ENCODE measurements at places on chromosomes 6 and 20. TPM values are rescaled to one million over a fixed set of nuclear protein-coding genes. Genes with fewer than 3 reads are reported as not detected.
A peak's percentile ranks its signal among the peaks of the same experiment; 100 is the strongest.

- H3K36me3 ChIP-seq: no peaks in the 10 kb centered on the region
- no peaks in the 10 kb centered on the region for H3K27me3 ChIP-seq
- no peak overlapping the region for H3K4me3 ChIP-seq
- peaks cover 34% of the 10 kb centered on the region for H3K4me1 ChIP-seq
- no peak for DNase-seq
These were observed 48.9 kb downstream of the MRPL14 start for GRCh38 chr6:44078219-44078826.

DNA sequence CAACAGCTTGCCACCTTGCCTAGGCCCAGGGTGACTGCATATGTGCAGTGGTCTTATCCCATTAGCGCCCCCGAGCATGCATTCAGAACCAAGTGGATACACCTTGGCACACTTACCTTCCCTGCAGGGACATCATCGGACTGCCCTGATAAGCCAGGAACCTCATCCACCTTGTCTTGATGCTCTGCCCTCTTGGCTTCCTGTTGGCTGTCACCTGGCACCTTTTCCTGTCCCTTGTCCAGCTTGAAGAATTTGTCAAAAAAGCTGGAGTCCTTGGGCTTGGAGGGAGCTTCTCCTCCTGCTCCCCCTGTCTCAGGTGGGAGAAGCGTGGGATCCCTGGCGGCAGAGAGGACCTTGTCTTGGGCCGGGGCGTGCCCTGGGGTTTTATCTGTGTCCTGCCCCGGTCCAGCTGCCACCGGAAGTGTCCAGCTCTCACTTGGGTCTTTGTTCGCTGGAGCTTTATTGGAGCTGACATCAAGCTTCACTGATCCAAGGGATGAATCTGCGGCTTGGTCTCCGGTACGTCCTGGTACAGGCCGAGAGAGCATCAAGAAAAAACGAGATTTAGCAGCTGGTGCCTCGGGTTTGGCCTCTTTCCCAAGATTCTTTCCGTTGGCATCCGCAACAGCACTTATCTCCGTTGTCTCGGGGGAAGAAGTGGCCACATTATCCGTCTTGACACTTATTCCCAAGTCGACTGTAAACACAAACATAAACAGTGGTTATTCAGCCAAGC lies 42.0 kb downstream of the BCAS1 start:
- H3K36me3 ChIP-seq: no peaks in the 10 kb centered on the region
- no peak overlapping the region for H3K27ac ChIP-seq
- H3K4me3 ChIP-seq: no peak overlapping the region
- no peak for DNase-seq
- no peaks in the 10 kb centered on the region for H3K27me3 ChIP-seq
- H3K4me1 ChIP-seq: no peaks in the 10 kb centered on the region

GRCh38 chr20:44491635-44492395 lies 16.1 kb downstream of the TTPAL start:
- peak; percentile 22 for DNase-seq
- H3K27me3 ChIP-seq: no peaks in the 10 kb centered on the region
- H3K4me3 ChIP-seq: no peak overlapping the region

DNA sequence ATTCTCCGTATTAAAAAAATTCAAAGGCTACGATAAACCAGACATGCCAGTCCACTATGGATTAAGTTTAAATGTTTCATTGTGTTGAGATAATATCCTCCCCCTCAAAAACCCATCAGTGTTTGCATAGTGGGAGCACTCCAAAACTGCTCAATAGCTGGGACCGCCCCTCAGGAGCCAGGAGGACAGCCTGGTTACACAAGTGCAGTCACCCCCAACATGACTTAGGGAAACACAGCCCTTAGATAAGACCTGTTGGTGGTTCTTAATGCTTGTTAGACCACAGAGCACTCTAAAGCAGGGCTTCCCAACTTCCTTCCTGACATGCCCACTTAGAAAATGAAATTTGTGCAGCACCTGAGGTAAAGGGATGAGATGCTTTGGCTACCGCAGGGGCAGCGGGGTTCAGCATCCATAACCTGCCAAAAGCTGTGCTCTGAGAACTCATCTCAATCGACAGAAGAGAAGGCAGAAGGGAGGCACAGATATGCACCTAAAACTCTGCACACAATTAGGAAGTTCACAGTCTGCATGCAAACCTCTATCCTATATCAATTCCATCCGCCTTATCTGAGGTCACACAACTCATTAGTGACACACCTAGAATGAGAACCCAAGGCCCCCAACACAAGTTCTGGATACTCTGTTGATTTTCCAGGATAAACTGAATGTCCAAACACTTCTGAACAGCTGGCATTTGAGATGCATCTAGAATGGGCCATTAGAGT lies 74.3 kb downstream of the RALGAPA2 start:
- no peaks in the 10 kb centered on the region for H3K4me1 ChIP-seq
- peaks cover 31% of the 10 kb centered on the region for H3K36me3 ChIP-seq
- no peak for DNase-seq
- no peak overlapping the region for H3K27ac ChIP-seq
- no peaks in the 10 kb centered on the region for H3K27me3 ChIP-seq

GRCh38 chr6:143164565-143165105 lies 103.9 kb downstream of the AIG1 start:
- H3K27ac ChIP-seq: no peak overlapping the region
- no peaks in the 10 kb centered on the region for H3K36me3 ChIP-seq
- no peaks in the 10 kb centered on the region for H3K27me3 ChIP-seq
- DNase-seq: no peak
- H3K4me1 ChIP-seq: no peaks in the 10 kb centered on the region
- H3K4me3 ChIP-seq: no peak overlapping the region

GRCh38 chr20:17969278-17969883 lies 563 bp downstream of the MGME1 start:
- H3K27me3 ChIP-seq: no peaks in the 10 kb centered on the region
- H3K36me3 ChIP-seq: no peaks in the 10 kb centered on the region
- DNase-seq: no peak
- peaks cover 52% of the 10 kb centered on the region for H3K4me1 ChIP-seq
- peak overlapping the region; percentile 99 for H3K27ac ChIP-seq

- no peak overlapping the region for H3K4me3 ChIP-seq
- no peaks in the 10 kb centered on the region for H3K36me3 ChIP-seq
- H3K27me3 ChIP-seq: no peaks in the 10 kb centered on the region
- no peaks in the 10 kb centered on the region for H3K4me1 ChIP-seq
- DNase-seq: no peak
These were observed 77.4 kb downstream of the FIG4 start for GRCh38 chr6:109768485-109768884.

DNA sequence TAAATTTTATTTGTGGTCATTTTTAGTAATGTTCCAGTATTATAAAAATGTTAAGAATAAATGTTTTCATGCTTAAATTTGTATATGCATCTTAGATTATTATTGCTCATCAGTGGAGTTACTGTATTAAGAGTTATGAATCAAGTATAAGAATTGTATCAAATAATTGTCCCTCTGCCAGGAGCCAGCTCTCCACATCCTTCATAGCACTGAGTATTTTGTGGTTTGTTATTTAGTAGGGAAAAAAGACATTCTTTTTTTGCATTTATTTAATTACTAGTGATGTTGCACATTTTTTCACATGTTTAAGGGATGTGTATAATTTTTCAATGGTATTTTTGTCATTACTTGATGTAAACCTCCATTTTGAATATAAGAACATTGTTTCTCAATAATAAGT lies 102.0 kb downstream of the ADGRB3 start:
- no peaks in the 10 kb centered on the region for H3K27me3 ChIP-seq
- DNase-seq: no peak
- H3K27ac ChIP-seq: no peak overlapping the region
- no peaks in the 10 kb centered on the region for H3K36me3 ChIP-seq

GRCh38 chr6:111087871-111088667 lies 766 bp downstream of the SLC16A10 start:
- H3K27me3 ChIP-seq: no peaks in the 10 kb centered on the region
- H3K36me3 ChIP-seq: no peaks in the 10 kb centered on the region
- DNase-seq: peak; percentile 50
- H3K4me3 ChIP-seq: peak overlapping the region; percentile 31
- H3K4me1 ChIP-seq: no peaks in the 10 kb centered on the region

GRCh38 chr6:5274231-5274630 lies 12.9 kb downstream of the FARS2 start:
- H3K27me3 ChIP-seq: no peaks in the 10 kb centered on the region
- H3K36me3 ChIP-seq: no peaks in the 10 kb centered on the region
- H3K4me1 ChIP-seq: no peaks in the 10 kb centered on the region
- no peak overlapping the region for H3K27ac ChIP-seq

DNA sequence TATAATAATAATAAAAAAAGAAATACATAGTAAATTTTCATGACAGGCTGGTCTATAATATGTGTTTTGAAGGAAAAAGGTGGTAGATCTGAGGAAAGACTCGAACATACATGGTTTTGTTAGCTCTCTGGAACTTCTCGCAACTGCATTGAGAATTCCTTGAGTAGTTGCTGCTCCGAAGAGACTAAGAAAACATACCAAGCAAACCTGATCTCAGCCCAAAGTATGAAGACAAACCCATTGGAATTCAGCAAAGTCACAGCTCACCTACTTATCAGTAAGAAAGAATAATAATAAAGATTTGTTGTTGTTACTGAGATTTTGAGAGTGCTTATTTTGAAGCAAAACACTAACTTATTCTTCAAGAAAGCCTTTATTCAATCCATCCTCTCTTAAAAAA lies 1107.1 kb upstream of the EYS start:
- H3K36me3 ChIP-seq: no peaks in the 10 kb centered on the region
- no peaks in the 10 kb centered on the region for H3K27me3 ChIP-seq
- H3K27ac ChIP-seq: no peak overlapping the region

GRCh38 chr6:1624851-1625781 lies 15.4 kb downstream of the FOXC1 start:
- H3K36me3 ChIP-seq: no peaks in the 10 kb centered on the region
- peak; percentile 26 for DNase-seq
- H3K4me3 ChIP-seq: peak overlapping the region; percentile 48
- peaks cover 5% of the 10 kb centered on the region for H3K27me3 ChIP-seq
- peak overlapping the region; percentile 72 for H3K27ac ChIP-seq

DNA sequence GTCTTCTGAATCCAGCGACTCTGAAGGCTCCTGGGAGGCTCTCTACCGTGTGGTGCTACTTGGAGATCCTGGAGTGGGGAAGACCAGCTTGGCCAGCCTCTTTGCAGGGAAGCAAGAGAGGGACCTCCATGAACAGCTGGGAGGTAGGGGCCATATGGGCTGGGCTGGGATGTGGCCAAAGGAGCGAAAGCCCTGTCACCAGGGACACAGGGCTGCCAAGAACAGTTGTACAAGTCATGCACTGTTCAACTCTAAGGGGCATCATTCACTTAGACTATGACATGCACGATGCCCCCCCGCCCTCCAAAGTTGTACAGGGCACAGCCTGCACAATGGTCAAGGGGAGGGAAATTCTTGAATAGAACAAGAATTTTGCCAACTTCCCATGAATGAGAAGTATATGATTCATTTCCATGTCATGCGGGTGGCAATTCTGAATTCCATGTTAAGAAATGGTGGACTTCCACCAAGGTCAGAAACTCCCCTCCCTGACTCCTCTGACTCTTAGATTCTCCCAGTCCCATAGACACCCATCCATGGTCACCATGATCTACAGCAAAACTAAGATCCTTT lies 1.6 kb downstream of the REM1 start:
- H3K27ac ChIP-seq: no peak overlapping the region
- no peak for DNase-seq
- peaks cover 7% of the 10 kb centered on the region for H3K4me1 ChIP-seq
- H3K27me3 ChIP-seq: no peaks in the 10 kb centered on the region
- no peaks in the 10 kb centered on the region for H3K36me3 ChIP-seq
- no peak overlapping the region for H3K4me3 ChIP-seq

GRCh38 chr6:107344981-107345380 lies 114.4 kb downstream of the PDSS2 start:
- no peaks in the 10 kb centered on the region for H3K27me3 ChIP-seq
- H3K4me3 ChIP-seq: no peak overlapping the region
- DNase-seq: no peak
- peaks cover 3% of the 10 kb centered on the region for H3K4me1 ChIP-seq
- no peak overlapping the region for H3K27ac ChIP-seq
- H3K36me3 ChIP-seq: no peaks in the 10 kb centered on the region

DNA sequence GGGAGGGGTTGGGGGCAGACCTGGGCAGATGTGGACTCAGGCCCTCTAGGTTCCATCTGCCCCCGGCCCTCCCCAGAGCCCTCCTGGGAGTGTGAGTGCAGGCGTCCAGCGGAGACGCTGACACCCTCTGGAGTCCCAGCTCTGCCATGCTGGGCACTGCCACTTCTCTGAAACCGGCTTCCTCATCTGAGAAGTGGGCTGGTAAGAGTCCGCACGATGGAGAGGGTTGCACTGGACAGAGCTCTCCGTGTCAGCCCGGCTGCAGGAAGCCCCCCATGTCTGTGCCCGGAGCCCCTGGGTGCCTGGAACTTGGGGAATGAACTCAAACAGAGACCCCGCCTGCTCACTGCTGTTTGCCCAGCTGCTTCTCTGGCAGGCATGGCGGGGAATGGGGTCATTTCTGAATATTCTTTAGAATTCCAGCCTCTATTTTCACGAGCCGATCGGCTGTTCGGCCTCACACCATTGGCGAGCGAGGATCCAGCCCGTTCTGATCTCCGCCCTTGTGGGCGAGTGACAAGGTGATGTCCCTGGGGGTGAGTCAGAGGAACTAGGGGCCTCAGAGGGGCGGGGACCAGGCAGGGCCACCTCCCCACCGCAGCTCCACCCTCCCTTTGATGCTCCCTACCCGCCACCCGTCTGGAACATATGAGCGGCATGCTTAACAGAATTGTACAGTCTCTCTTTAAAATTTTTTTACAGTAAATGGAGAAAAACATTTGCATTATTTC lies 47.8 kb upstream of the GATA5 start:
- H3K4me1 ChIP-seq: no peaks in the 10 kb centered on the region
- no peak overlapping the region for H3K27ac ChIP-seq
- no peaks in the 10 kb centered on the region for H3K27me3 ChIP-seq
- no peak overlapping the region for H3K4me3 ChIP-seq

DNA sequence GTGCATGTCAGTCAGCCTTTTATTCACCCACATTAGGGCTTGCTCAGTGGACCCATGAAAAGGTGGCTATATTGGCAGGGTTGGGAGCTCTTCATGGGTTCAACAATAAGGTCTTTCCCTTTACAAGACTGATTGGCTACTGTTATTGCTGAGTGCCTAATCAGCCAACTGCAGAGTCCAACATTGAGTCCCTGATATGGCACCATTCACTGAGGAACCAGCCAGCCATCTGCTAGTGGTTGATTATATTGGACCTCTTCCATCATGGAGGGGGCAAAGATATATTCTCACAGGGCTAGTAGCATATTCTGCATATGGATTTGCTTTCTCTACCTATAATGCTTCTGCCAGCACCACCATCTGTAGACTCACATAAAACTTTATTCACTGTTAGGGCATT lies 69.9 kb downstream of the CDKAL1 start:
- H3K27me3 ChIP-seq: no peaks in the 10 kb centered on the region
- peaks cover 23% of the 10 kb centered on the region for H3K4me1 ChIP-seq
- no peaks in the 10 kb centered on the region for H3K36me3 ChIP-seq

- peak overlapping the region; percentile 91 for H3K27ac ChIP-seq
- H3K36me3 ChIP-seq: no peaks in the 10 kb centered on the region
- H3K4me1 ChIP-seq: peaks cover 36% of the 10 kb centered on the region
- H3K4me3 ChIP-seq: peak overlapping the region; percentile 79
- no peaks in the 10 kb centered on the region for H3K27me3 ChIP-seq
- DNase-seq: peak; percentile 60
These were observed 975 bp downstream of the BMP7 start for GRCh38 chr20:57265336-57265996.

PDE10A gene
- total RNA-seq: 25.9 TPM

HDGFL1 gene
- not detected for total RNA-seq

UNC5CL gene
- 3.6 TPM for total RNA-seq

OPRL1 gene
- total RNA-seq: 0.94 TPM

ELOVL4 gene
- total RNA-seq: 1.6 TPM
